ENCODE measurements at places on chromosomes 12 and 14.

DNA sequence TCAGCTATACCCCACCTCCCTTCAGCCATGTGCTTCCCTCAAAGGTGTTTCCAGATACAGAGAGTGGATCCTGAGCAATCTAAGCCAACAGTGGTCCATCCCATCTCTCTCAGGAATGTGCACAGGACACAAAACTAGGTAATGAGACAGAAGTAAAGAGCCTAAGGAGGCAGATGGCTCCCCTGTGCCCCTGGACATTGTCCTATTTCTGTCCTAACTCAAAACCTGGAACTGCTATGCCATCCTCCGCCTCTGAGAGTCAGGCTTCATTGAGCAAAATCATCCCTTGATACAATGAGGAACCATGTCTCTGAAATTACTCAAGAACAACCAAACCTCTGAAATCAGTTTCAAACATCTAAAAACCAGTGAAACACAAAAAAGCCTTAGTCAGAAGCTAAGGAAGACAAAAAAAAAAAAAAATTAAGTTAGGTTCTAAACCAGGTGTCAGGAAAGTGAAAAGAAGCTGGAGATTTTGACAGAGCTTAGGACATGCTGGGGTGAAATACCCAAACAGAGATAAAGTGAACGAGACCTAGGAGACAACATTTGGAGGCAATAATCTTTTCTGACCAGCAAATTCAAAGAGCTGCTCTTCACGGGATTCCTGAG, 200.3 kb upstream of the PLEKHG7 start:
- DNase-seq = peak; percentile 12

DNA sequence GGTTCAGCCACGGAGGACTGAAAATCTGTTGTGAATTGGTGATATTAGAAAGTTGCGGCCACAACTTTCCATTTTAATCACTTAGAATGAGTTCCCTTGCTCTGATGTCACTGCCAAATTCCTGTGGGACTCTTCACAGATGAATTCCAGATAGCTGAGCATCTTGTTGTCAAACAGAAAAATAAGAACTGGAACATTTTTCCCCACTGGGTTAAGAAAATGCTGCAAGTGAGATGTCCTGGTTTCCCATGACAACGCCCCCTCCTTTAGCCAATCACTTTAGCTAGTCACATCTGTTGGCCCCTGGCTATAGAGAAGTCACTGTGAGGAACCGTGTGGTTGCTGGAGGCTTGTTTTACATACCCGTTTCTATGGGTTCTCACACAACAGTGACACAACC, 135.9 kb downstream of the KTN1 start:
- DNase-seq = no peak

- DNase-seq = no peak
Measured at GRCh38 chr12:12686925-12687324, 9.1 kb downstream of the GPR19 start.

DNA sequence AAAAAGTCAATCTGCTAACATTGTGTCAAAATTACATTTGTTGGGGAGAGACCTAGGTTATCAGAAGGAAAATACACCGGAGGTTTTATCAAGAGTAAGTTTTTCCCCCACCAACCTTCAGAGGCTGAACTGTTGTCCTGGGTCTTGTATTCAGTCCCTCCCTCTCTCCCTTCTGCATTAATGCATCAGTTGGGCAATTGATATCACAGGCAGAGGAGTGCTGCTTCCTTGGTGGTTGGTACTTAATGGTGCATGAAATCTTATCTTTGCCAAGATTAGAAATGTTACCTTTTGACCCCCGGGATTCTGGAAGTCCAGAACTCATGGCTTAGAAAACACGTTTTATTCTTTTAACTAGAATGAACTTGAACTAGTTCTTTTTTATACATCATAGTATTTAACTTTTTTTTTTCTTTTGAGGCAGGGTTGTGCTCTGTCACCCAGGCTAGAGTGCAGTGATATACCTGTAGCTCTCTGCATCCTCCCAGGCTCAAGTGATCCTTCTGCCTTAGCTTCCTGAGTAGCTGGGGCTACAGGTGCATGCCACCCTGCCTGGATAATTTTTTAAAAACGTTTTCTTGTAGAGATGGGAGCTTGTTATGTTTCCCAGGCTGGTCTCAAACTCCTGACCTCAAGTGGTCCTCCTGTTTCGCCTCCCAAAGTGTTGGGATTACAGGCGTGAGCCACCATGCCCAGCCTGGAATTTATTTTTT, 4.9 kb downstream of the PCBP2 start:
- peak; percentile 1 for DNase-seq

DNA sequence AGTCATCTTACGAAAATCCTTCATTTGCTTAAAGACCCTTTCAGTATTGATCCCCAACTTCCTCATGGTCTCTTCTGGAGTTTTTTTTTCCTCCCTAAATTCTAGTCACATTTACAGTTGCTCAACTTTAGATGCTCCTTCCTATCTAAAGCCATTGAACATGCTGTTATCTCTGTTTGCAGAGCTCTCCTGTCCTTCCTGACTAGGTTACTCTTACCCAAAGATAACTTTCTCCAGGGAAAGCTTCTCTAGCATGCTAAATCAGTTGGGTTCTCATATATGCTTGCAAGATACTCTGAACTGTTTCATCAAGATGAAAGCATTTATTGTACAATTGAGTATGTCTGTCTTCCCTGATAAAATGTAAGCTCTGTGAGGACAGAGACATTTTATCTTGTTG, 1.8 kb upstream of the RAB21 start:
- no peak for DNase-seq

DNA sequence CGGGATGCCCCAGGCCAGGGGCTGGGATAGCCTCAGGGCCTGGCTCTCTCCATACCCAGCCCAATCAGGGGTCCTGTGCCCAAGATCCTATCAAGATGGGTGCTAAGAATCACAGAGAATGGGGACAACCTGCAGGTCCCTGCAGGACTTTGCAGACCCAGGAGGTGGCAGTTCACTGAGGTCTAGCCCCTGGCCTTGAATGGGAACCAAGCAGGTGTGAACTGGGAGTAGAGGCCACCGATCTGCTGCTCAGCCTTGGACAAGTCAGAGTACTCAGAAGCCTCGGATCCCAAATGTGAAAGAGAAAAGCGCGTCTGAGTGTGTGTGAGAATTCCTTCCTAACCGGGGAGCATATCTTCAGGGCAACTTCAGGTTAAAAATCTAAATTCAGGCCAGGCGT, 76.2 kb downstream of the ARL6IP4 start:
- DNase-seq = peak; percentile 40

DNA sequence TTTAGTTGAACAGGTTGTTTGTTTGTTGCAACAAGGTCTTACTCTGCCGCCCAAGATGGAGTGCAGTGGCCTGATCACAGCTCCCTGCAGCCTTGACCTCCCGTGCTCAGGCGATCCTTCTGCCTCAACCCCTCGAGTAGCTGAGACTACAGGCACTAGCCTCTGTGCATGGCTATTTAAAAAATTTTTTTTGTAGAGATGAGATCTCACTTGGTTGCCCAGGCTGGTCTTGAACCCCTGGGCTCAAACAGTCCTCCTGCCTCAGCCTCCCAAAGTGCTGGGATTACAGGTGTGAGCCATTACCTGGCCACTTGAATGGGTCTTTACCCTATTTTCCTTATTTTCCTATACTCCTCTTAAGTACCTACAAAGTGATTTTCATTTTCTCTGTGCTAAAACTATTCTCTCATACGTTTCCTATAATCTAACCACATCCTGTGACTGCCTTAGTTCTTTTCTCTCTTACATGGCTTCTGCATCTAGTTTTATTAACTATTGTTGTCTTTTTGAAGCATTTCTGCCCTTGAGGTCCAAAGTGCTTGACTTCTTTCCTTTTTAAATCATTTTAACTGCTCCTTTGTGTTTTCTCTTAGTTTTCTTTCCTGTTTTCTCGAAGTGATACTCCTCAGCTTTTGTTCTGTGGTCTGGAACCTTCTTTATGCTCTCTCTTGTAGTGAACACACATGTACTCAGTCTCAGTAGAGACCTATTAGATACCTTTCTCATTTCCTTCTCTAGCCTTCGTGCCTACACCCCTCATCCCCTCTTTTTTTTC, 14.1 kb downstream of the GPX2 start:
- no peak for DNase-seq

DNA sequence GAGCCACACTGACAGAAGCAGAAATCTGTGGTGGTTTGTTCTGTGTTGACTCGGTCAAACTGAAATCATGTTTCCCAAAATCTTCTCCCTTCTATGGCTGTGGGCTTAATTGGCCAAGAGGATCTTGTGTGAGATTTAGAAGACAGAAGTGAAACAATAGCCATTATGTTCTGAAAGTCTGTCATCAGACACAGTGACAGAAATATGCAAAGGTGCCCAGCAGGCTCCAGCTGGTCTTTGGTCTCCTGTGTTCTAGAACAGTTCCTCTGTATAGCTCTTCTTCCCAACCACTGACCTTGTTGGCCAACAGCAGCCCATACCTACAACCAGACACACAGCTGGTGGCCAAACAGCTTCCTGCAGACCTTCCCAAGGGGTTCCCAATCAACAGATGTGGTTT, 25.0 kb upstream of the COCH start:
- no peak for DNase-seq

DNA sequence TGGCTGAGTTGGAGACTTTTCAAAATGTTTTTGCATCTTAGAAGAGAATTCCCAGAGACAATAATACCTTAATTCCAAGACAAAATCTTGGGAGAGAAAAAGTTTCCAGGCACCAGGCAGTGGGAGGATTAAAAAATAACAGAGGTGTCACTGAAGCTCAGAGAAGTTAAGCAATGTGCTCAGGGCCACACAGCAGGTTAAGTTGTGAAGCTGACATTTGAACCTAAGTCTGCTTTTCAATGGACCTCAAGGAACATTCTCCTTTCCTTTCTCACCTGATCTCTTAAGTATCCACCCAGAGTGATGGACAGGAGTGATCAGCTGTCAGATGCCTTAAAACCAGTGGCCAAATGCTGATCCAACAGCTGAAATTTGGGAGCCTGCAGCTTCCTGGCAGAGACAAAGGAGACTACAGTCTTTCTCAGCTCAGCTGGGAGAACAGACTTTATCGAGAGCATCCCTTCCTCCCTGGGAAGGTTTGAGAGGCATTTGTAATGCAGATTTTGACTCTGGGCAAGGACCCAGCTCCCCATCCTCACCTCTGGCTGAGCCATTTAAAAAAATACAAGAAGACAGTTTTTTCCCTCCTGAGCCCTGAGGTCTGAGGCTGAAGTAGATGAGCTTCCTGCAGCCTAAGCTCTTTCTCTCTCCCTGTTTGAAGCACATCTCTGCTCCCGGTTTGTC, 174.9 kb upstream of the RPH3A start:
- no peak for DNase-seq

GRCh38 chr12:14785568-14785967, 17.7 kb downstream of the WBP11 start:
- DNase-seq = no peak

DNA sequence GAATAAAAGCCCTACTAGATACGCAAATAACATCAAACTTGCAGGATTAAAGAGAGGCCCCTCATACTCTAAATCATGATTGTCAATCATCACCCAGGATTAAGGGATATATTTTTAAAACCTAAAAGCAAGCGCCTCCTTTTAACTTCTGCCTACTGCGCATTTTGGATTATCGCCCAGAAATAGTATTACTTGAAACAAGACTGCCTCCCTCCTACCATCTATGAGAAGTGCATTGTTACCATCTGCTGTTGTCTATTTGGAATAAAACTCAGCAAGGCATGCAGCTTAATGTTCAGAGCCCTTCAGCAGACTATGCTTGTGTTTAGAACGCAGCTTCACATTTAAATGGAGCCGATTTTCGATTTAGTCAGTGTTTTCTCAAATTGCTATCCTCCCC, 79.6 kb downstream of the EXOC5 start:
- no peak for DNase-seq

DNA sequence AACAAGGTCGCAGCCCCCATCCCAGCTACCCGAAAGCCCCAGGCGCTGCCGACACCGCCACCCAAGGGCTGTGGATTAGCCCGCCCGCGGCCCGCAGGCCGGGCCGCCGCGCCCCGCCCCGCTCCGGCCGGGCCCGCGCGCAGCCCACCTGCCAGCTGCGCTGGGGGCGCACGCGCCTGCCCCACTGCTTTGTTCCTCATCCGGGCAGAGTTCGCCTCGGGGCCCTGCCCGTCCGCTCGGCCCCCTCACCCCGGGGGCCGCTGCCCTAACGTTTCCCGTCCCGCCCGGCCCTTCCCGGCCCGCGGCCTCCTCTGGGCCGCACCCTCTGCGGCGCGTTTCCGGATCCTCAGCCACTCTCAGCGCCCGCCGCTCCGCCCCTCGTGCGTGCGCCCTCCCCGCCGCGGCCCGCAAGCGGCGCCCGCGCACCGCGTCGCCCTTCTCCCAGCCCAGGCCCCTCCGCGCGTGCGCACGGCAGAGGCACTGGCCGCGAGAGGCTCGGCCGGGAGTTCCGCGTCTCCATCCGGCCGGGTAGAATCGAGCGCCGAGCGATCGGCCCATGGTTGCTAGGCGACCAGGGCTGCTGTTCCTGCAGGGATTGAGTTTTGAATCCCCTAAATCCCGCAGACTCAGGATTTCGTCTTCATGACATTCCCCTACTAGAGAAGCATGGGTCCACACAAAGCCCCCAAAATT, at the start of gene PRDM4:
Gene PRDM4, minus strand, starts transcription at position 329 of the 693 bp plus-strand sequence. CDS start 622 bp downstream, outside the sequence.
- DNase-seq = peak; percentile 97

DNA sequence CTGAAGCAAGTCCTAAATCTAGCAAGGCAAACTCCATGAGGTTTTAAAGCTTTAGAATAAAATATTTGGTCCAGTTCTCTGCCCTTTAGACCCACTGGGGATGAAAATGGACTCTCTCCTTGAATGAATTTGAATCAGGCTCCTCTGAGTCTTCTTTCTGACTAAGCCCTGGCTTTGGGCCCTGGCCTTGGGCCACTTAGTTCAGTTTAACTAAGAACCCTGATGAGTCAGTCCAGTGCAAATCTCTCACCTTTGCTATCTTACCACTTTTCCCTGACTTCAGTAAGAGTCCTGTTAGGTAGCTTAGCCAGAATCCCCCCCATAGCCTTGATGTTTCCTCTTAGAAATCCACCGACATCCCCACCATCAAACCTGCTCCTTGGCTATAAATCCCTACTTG, 427.5 kb downstream of the SNAPC1 start:
- DNase-seq = no peak

- DNase-seq = no peak
Measured at GRCh38 chr12:96427269-96427729, 27.1 kb upstream of the CDK17 start.

DNA sequence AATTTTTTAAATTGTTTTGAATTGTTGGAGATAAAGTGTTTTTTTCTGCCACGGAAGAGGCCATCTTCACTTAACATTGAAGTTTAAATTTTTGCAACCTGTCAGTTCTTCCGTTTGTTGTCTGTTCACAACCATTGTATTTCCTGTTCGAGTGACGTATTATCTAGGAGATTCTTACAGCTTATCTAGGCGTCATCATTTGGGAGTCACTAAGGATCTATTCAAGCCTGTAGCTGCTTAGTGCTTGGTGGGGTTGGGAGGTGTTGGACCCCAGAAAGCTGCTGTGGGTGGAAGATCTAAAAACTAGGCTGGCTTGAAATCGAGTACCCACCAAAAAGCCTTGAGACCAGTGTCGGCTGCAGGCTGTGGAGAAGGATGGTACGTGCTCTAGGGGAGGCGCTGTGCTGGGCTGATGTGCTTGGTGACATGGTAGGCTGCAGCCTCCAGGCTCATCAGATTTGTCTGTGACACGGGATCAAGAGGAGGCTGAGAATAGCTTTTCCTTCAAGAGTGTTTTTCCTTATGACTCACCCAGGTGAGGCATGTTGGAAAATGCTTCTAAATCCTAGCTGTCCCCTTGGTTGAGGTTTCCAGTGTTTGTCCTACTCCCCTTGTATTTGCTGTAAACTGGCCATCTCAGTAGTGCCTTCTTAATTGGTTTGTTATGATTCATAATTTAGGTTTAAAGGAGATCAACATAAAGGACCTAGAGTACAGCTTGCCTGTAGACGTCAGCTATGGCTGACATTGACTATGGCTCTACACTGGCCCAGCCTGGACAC, 57.8 kb downstream of the ATG14 start:
- no peak for DNase-seq

- no peak for DNase-seq
Measured at GRCh38 chr12:13288501-13288900, 92.0 kb downstream of the EMP1 start.

GRCh38 chr12:130160306-130160705, 2.0 kb upstream of the FZD10 start:
- no peak for DNase-seq

Data from RPMI8226 (cell line).